NCI-H1092 treated with DMSO at 0.1 percent for 48 hours (cell line): ENCODE measurements at places on chromosomes 3 and 15.
A peak's percentile ranks its signal among the peaks of the same experiment; 100 is the strongest.

GRCh38 chr15:70613271-70613670, 150.1 kb downstream of the UACA start:
- no peak for DNase-seq

DNA sequence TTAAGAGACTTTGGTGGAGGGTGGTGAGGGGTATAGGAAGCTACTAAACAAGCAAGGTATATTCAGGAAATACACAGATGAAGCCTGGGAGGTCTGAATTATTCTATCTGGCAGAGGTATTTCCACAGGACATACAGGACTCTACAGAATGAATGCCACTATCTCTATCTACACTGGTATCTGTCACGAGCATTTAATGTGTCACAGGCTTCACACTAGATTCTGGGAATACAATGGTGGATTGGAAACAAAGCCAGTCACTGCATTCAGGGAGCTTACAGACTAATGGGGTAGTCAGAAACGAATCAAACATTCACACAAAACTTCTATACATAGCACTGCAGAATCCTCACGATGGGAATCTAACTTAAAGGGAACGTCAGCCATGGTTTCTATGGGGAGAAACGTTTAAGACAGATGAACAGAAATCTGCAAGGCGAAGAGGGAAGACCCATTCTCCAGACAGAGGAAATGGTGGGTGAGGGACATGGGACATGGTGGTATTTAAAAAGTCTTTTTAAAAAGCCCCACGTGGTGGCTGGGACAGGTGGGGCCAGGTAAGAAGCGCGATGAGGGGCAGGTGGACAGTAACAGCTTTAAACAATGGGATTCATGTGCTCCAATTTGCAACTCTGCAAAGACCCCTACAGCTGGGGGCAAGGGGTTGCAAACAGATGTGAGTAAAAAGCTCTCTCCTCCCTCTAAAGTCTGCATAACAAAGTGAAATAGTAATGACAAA, 16.5 kb downstream of the LRIG1 start:
- no peak for DNase-seq

- no peak for DNase-seq
These were observed 257.1 kb downstream of the OPA1 start for GRCh38 chr3:193850084-193850619.

DNA sequence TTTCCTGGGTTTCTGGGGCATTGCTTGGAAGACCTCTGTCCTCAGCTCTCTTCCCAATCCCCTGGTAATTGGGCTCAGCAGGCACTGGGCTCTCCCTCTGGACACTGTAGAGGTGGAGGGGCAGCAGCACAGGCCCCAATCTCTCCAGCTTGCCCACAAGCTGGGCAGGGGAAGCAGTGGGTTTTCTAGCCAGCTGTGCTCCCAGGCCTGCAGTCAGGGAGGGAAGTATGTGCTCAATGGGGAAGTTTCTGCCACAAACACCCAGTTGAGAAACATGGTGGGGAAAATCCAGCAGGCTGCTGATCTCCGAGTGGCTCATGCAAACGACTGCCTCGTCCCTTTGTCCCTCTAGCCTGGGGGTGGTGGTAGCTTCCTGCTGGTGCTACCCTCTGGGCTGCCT, 12.8 kb upstream of the RFT1 start:
- no peak for DNase-seq

DNA sequence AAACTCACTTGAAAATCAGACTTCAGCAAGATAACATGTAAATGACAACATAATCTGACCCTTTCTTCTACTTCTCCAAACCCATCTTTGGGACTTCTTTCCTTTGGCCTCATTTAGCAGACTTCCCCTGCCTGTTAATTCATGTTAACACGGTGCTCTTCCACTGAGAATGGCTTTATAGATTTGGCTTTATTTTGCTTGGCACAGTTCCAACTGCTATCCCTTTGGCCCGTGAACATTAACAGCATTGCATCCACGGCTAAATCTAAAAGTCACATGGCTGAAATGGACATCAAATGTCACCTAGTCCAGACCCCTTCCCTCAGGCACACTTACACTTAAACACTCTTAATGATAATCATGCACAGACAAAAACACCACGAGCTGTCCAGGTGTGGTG, 3.8 kb downstream of the ZMAT3 start:
- peak; percentile 4 for DNase-seq

DNA sequence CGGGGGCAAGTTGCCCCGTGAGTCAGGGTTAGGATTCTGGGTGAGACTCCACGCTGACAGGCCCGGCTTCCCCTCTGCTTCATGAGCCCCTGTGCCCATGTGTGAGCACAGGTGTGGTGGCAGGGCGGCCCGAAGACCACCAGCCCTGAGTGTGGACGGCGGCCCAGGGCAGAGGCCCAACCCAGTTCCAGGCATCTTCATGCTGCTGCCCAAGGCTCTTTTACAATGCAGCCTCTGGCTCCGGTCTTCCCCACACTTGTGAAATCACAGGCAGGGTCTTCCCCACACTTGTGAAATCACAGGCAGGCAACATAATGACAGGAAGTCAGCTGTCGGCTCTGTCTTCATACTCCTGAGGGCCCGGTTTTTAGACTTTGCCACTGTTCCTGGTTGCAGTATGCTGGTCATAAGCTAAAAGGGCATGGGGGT, 78.8 kb downstream of the AAGAB start:
- no peak for DNase-seq

DNA sequence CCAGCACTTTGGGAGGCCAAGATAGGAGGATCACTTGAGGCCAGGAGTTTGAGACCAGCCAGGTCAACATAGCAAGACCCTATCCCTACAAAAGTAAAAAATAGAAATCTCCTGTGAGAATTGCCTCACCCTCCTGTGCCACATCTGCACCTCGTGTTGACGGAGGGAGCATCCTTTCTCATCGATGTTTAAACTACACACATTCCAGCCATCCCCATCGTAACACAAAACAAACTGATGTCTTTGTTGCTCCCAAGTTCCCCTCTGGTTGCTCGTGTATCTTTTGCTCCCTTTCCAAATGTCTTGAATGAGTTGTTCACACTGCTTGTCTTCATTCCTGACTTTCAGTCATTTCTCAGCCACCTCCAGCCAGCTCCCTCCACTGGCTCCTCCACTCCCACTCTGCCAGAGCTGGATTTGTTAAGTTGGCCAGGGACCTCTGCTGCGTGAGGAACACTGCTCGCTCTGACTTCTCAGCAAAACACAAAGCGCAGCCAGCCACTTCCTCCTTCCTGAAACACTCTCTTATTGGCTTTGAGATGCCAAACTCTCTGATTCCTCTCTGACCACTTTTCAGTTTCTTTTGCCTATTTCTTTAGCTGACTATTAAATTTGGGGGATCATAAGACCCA, 53.6 kb upstream of the ATP13A3 start:
- DNase-seq, result no peak

- DNase-seq, result no peak
These were observed 8.9 kb upstream of the BUB1B start for GRCh38 chr15:40151991-40152390.

DNA sequence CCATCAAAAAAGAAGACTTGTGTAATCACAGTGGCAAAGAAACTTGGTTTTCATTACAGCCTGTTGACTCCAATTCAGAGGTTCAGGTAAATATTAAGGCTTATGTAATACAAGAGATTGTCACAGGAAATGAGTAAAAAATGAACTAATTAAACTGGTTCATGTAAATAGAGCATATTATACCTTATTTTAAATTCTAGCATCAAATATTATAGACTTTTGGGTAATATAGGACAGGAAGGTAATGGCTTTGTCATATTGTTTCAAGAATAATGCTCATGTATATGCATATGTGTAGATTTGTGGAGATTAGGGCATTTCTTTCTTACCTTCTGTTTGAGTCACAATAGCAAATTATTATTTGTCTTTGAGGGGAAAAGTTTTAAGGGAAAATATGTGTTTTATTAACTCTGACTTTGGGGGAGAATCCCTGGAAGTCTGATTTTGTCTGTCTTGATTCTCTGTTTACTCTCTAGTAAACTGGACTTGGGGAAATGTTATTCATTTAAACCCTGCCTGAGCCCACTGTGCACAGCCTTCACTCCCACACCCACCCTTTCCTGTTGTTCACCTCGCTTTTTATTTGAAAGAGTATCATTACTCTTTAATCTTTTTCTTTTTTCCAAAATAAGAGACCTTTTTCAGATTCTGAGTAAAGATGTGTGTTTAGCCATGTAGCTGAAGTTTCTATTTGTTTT, 43.0 kb downstream of the RASA2 start:
- no peak for DNase-seq

GRCh38 chr3:75294124-75294523, 370.0 kb upstream of the FRG2C start:
- DNase-seq, result peak; percentile 31

DNA sequence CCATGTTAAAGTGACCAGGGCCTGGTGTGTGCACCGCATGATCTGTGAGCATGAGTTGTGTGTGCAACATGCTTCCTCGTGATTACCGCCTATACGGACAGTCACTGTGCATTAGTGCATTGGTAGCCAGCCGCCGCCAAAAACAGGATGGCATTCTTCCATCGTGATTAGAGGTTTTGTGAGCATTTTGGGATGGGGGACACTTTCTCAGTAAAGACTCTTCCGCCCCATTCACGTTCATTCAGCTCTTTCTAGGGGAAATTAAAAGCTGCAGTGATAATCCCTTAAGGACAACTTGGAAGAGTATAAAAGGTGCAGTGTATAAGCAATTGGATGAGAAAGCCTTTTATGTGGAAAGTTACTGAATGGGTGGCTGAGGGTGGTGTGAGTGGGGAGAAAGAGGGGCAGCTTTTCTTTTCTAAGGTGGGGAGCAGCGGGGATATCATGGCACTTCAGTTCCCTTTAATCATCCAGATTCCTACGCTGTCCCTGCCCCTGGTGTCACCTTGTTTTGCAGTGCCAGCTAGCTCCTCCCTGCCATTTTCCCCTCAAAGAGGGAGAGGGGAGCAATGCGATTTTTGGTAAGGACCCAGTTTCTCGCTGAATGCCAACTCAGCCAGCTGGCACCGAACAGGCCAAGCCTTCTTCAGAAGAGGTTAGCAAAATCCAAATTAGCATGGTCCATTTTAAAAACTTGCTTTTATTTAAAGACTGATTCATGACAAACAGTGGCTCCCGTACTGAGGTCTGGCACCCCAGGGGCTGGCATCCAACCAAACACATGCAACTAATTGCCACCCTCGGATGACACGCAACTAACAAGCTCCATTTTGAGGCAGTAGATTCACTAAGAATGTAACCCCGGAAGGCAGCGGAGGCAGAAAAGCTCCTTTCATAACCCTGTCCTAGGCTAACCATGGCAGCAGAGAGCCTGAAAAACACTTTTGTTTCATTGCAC, 447.8 kb downstream of the FHIT start:
- no peak for DNase-seq

DNA sequence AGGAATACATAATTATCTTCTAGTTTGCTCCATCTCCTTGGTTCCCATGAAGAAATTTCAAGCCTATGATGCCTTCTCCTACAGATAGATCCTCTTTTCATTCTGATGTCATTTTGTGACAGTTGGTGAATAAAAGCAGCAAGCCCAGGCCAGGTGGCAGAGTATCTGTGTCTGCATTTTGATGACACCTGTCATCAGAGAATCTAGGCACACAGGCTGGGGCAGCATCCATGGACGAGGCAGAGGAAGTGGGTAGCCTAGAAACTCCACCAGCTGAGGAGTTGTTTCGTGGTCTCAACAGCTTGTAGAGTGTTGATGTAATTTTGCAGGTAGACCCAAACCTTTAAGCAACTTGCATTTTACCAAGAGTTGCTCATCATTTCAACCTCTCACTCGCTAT, 269.8 kb downstream of the FEZF2 start:
- DNase-seq, result no peak

DNA sequence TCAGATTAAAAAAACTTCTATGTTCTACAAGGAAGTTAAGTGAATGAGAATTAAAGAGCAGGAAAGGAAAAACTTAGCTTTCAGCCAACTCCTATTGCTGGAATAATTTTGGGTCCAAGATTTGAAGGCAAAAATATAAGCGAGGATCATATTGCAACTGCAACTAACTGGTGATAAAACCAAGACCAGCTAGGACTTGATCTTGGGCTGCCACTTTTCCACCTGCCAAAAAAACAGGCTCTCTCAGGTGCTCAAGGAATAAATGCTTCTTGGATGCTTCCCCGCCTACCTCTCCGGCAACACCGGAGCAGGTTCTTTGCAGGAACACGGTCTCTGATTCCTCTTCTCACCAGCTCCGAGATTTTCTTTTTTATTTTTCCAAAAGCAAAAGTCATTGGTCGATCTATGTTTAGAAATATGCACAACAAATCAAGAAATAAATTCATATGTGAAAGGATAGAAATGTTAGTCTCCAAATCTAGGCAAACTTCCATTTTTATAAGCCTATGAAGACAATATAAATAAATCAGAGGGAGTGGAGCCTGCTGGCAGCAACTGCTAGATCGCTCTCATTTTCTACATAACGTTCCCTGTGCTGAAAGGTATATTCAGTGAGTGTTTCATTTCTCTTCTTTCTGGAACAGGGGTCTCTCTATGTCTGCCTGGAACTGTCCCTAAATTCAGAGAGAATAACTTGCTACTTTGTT, 241.9 kb downstream of the NTRK3 start:
- DNase-seq, result no peak

- DNase-seq, result no peak
These were observed 57.5 kb downstream of the TPRG1 start for GRCh38 chr3:189229196-189229828.

DNA sequence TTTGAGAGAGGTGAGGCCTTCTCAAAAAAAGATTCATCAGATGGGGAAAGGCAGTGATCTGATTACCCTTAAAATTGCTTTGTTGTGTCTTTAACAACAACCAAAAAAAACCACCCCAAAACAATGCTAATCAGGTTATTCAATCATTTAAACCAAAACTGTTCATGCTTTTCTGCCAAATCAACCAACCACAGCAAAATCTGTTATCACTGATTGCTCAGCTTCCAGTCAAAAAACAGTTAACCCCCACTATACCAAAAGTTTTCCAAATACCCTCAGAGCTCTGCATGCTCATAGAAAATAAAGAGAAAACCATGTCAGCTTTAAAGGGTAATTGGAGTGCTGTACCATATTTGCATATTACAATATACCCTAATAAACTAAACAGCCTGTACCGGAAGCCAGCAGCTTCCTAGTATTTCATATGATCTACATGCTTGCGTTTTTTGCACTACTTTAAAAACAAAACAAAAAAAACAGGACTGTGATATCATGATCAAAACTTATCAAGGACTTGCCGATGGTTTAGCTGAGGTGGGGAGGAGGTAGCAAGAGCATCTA, 22.8 kb downstream of the SATB1 start:
- no peak for DNase-seq

- no peak for DNase-seq
These were observed 34.7 kb upstream of the SLC41A3 start for GRCh38 chr3:126118591-126118990.

- DNase-seq, result no peak
These were observed 60.8 kb upstream of the GALNT15 start for GRCh38 chr3:16113704-16114103.

DNA sequence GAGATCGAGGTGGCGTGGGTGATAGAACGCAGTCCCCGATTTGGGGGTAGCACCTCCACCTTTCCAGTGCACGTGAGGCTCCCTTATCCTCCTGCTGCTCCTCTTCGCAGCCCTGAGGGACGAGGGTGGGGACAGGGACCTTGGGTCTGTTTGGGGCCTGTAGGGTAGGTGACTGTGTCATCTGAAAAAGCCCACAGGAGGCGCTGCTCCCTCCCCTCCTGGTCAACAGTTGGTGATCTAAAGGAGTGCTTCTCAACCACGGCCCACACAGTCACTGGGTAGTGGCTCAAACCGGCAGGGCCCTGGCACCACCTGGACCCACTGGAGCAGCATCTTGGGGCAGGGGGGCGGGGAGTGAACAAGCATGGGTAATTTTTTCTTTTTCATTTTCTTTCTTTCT, 7.1 kb downstream of the LRRK1 start:
- no peak for DNase-seq
